ENCODE measurements at places on chromosomes 12 and 14.

- no peak for DNase-seq
Observed at GRCh38 chr12:46267825-46268582, 839 bp downstream of the SLC38A1 start.

DNA sequence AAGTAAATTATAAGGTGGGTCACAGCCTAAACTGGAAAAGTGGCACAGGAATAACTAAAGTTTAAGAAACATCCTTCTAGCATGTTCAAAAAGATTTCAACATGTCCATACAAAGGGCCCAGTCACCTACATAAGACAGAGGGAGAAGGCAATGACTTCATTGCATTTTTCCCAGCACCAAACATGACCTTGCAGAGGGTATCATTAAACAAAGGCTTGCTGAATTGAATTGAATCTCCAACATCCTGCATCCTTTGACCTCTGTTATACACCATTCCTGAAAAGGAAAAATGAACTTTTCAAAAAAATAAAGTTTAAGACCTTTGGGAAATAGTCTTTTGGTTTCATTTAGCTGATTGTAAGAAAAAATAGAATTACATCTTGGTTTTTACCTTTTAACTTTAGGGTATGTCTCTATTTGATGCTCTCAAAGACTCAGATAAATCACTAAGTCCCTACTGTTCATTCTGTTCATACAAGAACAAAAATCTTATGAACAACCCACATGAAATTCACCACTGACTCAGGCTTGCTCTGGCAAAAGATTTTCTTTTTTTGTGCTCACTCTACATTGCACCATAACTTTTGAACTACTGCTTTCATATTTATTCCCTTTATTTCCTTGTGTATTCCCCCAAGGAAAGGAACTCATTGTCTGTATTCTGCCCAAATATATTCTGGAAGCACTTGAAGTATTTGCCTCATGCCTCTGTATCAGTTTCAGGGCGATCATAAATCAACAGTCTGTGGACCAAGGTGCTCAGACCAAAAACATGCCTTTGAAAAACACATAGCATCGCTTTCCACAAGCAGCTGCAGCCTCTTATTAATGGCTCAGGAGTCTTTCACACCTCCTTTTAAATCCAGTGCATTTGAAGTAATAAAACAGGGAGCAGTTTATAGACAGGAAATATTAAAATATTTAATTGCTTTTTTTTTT, 121.7 kb downstream of the DUSP6 start:
- no peak for DNase-seq

DNA sequence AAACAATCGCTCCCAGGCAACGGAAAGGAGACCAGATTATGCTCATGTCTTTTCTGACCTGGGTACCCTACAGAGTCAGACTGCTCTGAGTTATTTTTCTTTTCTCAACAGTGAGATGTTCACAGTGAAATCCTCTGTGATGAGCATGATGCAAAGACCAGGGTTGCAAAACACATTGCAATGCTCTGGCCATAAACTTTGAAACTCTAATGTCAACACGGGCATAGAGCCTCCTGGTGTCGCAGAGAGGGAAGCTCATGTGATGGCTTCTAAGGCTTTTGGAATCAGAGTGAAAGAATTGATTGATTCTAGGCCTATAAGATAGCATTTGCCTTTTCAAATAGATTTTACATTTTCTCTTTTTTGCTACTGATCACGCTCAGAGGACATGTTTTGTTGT, 193.4 kb downstream of the RASSF9 start:
- DNase-seq, result no peak

DNA sequence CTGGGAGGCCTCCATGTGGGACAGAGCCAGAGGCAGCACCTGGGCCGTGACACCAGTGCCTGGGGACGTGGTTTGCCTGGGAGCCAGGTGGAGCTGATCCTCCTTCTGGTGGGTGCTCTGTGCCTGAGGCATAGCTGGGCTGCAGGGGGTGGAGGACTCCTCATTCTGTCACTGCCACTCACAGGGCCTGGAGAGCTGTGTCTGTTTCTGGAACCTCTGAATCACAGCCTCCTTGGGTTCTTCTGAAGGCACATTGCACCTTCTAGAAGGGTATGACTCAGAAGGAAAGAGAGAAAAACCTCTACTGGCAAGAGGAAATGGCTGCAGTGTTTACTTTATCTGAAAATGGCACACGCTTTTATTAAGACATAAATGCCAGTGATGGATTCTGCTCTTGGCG, 659.8 kb downstream of the VRK1 start:
- no peak for DNase-seq

- no peak for DNase-seq
Observed at GRCh38 chr14:54699735-54700134, 132.8 kb downstream of the SAMD4A start.

GRCh38 chr14:71701990-71702389, 230.2 kb upstream of the RGS6 start:
- no peak for DNase-seq

- no peak for DNase-seq
Observed at GRCh38 chr14:65267856-65268255, 144.7 kb upstream of the FUT8 start.

DNA sequence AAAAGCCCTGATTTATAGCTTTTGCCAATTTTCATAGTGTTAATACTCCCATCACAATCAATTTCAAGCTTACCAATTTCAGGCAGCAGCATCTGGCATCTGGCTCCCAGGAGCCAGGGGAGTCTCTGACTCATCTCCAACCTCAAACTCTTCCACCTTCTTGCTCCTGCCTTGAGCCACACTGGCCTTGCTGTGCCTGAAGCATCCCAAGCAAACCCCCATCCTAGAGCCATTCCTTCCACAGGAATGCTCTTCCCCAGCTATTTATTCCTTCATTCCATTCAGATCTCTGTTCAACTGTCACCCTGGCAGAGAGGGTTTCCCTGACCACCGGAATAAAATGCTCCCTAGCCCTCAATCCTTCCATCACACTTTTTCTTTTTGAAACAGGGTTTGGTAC, 13.9 kb upstream of the PPP1CC start:
- no peak for DNase-seq

DNA sequence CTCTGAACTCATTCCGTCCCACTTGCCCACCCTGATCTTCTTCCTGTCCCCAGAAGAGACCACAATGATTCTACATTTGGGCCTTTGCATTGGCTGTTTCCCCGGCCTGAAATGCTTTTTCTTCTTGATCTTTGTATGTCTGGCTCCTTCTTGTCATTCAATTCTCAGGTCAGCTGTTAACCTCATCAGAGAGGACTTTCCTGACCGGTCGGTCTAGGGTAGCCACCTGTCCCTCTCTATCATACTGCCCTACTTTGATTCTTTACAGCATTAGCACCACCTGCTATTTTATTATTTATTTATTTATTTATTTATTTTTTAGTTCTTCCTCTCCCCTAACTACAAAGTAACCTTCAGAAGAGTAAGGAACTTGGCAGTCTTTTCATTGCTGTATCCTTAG, 84.3 kb downstream of the DYRK2 start:
- no peak for DNase-seq

DNA sequence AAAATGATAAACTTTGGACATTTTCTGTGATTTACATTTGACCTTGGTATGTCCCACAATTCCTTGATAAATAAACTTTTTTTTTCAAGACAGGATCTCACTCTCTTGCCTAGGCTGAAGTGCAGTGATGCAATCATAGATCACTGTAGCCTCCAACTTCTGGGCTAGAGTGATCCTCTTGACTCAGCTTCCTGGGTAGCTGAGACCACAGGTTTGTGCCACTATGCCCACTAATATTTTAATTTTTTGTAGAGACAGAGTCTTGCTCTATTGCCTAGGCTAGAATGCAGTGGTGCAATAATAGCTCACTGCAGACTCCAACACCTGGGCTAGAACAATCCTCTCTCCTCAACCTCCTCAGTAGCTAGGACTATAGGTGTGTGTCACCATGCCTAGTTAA, 79.1 kb upstream of the PTGDR start:
- DNase-seq, result no peak

- no peak for DNase-seq
Observed at GRCh38 chr14:61350427-61351270, 29.3 kb downstream of the PRKCH start.

- DNase-seq, result no peak
Observed at GRCh38 chr14:89469210-89470198, 52.5 kb upstream of the FOXN3 start.

DNA sequence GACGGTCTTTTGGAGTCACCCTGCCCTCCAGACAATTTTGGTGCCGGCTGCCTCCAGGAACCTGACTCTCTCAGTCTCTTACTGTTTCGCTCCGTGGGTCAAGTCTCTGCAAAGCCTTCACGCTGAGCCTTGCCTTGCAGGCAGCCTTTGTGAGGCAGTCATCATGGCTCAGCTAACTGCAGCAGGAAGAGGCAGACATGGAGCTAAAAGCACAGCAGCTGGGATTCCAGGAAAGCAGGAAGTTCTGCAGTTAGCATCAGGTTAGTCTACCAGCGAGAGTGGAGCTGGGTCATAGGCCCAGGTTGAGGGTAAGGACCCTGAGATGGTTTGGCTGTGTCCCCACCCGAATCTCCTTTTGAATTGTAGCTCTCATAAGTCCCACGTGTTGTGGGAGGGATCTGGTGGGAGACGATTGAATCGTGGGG, 305.4 kb downstream of the PCNX1 start:
- no peak for DNase-seq

- DNase-seq, result no peak
Observed at GRCh38 chr14:92964124-92965109, 41.5 kb downstream of the CHGA start.

GRCh38 chr12:8906266-8907180, 7.8 kb upstream of the PHC1 start:
- no peak for DNase-seq
